ENCODE measurements at places on chromosomes 2 and 18.

DNA sequence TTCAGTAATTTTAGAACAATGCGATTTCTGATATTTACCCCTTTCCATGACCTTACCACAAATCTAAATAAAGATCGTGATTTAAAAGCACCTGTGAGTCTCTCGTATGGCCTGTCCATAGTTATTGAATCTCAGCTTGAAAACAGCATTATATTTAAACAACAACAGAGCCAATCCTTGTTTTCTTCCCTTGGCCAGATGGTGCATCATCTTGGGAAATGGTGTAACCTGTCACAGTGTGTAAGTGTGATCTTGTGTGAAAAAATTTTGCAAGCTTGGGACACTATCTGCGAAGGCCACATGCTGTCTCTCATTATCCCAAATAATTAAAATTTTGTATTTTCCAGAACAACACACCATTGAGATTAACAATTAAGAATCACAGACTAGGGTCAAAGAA lies 262.7 kb upstream of the SPHKAP start:
- no peak for DNase-seq

DNA sequence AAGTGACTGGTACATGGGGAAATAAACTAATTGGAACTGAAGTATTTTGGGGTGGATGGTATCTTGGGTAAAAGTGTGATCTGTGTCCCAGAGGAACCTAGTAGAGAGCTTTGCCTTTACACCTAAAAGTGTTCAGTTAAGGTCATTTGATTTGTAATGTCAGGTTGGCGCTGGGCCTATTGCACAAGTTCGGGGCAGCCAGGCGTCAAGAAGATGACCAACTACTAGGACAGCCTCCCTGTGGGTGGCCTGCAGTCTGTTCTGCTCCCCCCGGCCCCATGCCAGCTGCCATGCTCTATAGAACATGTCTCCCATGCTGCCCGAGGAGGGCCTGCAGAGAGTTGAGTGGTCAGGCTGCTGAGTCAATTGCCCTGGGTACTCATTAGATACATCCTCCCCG lies 10.1 kb downstream of the RRM2 start:
- no peak for DNase-seq

DNA sequence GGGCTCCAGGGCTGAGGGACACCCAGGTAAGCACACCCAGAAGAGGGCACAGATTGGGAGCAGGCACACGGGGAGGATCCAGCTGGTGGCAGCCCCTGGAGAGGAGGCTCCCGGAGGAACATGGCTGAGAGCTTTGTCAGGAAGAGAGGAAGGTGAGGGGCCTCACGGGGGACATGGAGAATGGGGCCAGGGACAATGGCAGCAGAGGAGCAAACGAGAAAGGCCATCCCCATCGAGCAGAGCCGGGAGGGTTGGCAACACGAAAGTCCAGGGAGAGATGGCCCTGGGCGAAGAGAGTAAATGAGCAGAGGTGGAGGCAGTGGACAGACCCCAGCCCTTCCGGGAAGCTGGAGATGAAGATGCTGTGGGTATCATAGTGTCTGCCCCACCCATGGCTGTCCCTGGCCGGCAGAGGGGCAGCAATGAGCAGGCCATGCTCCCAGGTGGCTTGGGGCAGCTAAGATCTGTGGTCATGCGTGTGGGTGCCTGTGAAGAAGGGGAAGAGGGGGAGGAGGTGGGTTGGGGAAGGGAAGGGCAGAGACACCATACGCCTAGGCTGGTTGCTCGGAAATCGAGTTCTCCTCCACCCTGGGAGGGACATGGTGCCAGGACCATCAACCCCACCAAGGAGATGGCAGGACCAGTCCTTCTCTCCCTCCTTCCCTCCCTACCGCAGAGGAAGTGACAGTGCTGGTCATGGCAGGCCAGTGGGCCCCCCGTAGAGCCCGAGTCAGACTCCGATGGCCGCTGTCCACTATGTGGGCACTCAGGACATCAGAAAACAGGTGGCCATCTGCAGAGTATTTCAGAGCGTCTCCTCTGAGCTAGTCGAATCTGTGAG lies 191.7 kb downstream of the NDUFA10 start:
- DNase-seq = no peak

DNA sequence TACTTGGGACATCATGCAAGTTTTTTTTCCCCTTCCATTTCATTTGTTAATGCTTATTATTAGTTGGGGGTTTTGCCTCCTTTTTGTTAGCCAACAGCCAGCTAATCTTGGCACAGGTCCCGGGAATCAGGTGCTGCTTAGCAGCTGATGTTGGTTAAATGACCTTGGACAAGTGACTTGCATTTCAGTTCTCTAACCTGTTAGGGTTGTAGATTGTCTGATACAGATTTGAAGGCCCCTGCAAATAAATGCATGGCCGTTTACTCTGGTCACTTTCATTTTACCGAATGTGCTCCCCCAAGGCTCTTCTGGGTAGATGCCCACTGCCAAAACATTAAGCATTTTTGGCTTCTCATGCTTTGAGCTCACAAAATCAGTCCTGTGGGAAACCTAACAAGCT lies 120.9 kb downstream of the SPTBN1 start:
- DNase-seq = no peak

GRCh38 chr2:45932278-45932975 lies 281.0 kb downstream of the PRKCE start:
- no peak for DNase-seq

GRCh38 chr2:189338115-189338514 lies 103.2 kb upstream of the WDR75 start:
- DNase-seq = no peak

- no peak for DNase-seq
These were observed 83.1 kb downstream of the ADAM23 start for GRCh38 chr2:206526416-206526815.

GRCh38 chr2:28710545-28710944 lies 41.1 kb upstream of the PPP1CB start:
- no peak for DNase-seq

GRCh38 chr2:197760293-197760657 lies 24.8 kb downstream of the BOLL start:
- no peak for DNase-seq

DNA sequence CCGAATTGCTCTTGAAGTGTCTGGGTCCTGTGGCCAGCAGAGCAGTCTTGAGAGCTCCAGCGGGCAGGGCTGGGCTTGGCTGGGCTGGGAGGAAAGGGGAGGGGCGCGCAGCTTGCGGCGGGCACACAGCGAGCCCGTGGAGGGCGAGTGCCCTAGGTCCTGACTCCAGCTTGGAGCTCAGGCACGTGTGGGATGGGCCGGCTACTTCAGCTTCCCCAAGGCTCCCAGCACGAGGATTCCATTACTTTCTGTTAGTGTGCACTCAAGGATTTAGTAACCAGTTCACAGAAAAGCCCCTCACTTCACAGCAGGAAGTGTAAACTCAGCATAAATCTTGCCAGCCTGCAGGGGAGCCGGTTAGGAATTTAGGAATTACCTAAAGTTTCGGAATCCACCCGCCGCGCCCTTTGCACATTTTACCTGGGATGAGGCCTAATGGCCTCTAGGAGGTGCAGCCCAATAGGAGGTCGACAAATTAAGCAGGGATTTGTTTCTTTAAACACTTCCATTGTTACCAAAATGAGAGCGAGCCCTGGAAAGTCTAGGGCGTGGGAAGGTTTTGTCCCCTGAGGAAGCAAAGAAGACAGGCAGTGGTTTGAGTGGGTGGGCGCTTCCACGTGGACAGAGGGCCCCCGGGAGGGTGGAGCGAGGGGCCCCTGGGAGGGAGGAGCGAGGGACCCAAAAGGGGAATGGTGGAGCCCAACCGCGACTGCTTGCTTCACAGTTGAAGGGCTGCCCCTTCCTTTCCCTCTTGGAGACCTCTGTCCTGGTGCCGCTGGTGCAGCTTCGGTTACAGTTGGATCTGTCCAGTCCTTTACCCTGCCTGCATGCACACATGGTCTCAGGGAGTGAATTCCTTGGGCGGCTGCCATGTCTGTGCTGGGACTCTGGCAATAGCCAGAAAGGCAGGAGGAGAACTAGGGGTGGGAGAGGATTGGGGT lies 93.3 kb downstream of the CTAGE1 start:
- no peak for DNase-seq

- DNase-seq = no peak
These were observed 196.4 kb downstream of the NOL4 start for GRCh38 chr18:34028324-34028723.

GRCh38 chr2:113711851-113712250 lies 44.6 kb downstream of the SLC35F5 start:
- no peak for DNase-seq

- DNase-seq = no peak
These were observed 3.5 kb downstream of the EHD3 start for GRCh38 chr2:31237348-31238017.

DNA sequence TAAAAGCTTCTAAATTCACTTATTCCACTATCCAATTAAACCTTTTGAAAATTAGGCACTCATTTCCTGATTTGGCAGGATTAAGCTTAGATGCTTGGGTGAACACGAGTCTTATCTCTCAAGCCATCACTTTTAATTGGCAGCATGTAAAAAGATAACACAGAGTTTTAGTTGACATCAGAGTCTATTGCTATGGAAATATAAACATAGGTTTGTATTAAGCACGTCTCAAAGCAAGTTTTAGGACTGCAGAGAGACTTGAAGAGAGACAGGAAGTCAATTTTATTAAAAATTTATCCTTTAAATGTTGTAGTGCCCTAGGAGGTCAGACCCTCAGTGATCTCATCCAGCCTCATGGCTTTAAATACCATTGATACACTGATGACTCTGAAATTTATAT lies 5.6 kb downstream of the RBKS start:
- DNase-seq = no peak

GRCh38 chr2:213376644-213377043 lies 92.4 kb downstream of the SPAG16 start:
- DNase-seq = no peak

- DNase-seq = no peak
These were observed 4.0 kb downstream of the ARL4C start for GRCh38 chr2:234492717-234493485.

GRCh38 chr2:1518331-1518803 lies 105.1 kb downstream of the TPO start:
- DNase-seq = no peak

DNA sequence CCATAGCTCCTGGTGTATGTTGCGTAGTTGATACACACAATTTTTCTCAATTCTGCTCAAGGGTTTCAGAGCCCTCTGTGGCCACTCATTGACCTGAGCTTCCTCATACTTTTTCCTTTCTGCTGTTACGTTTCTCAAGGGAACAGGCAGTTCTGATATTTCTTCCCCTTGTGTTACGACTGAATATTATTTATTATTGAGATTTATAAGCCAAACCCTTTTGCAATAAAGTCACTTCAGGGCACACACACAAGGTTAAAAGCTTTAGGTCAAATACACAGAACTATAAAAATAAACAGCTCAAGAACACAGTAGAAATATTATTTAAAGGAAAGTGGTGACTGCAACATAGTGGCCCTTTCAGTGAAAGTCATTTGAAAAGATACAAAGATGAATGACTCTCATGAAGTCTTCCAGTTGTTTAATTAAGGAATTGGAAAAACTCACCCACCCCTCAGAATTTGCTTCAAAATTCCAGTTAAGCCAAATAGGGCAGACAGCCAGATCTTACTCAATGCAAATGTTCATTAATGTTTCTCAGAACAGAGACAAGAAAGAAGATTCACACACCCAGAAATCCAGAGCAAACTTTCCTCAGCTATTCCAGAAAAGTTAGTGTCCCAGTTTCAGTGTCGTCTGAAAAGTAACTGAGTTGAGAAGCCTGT lies 179.7 kb downstream of the TRIB2 start:
- no peak for DNase-seq

- no peak for DNase-seq
These were observed 106.2 kb upstream of the DLX2 start for GRCh38 chr2:172208791-172209325.

- no peak for DNase-seq
These were observed 62.8 kb downstream of the ICA1L start for GRCh38 chr2:202808754-202809153.

DNA sequence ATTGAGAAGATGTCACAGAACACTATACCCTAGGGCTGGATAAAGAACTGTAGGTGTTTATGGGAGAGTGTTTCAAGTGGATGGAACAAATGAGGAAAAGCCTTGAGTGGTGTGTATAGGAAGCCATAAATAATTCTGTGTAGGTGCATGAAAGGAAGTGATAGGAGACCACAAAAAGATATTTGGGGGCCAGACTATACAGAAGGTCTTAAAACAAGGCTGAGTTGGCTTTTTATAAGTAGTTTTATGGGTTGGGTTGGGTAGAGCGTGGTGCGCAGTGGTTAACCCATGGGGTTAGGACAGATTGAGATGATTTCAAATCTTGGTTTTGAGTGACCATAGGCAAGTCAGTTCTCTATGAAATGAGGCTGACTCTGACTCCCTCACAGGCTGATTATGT lies 110.5 kb downstream of the PKP4 start:
- no peak for DNase-seq

DNA sequence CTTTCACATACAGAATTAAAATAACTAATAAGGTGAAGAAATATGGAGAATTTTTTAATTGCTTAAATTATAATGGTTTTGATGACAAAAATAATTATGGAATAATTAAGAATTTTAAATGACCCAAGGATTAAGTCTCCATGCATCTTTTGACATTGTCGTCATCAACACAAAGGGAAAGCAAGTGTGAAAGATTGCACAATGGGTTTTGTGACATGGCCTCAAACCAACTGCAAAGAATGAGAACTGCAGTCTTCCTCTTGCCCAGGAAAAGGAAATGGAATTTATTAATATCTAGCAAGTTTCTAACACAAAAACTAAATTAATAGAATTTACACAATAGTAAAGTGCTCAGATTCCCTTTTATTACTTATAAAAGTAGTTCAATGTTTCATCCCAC lies 329.1 kb upstream of the PKDCC start:
- no peak for DNase-seq

- DNase-seq = no peak
These were observed 99.7 kb downstream of the TTN start for GRCh38 chr2:178707476-178707875.

GRCh38 chr2:30321466-30321865 lies 90.1 kb downstream of the LBH start:
- no peak for DNase-seq

GRCh38 chr2:135662088-135662487 lies 79.6 kb upstream of the UBXN4 start:
- DNase-seq = no peak

GRCh38 chr2:164046040-164046439 lies 310.2 kb upstream of the FIGN start:
- DNase-seq = no peak

Measured in stimulated activated CD4-positive, alpha-beta T cell treated with anti-CD3 and anti-CD28 coated beads, Interleukin-1b, Interleukin-23, amount 100 ng/mL, for 1 hour (primary cell).